ENCODE measurements at places on chromosomes 3 and 15. TPM values are rescaled to one million over a fixed set of nuclear protein-coding genes. Genes with fewer than 3 reads are reported as not detected.

DNA sequence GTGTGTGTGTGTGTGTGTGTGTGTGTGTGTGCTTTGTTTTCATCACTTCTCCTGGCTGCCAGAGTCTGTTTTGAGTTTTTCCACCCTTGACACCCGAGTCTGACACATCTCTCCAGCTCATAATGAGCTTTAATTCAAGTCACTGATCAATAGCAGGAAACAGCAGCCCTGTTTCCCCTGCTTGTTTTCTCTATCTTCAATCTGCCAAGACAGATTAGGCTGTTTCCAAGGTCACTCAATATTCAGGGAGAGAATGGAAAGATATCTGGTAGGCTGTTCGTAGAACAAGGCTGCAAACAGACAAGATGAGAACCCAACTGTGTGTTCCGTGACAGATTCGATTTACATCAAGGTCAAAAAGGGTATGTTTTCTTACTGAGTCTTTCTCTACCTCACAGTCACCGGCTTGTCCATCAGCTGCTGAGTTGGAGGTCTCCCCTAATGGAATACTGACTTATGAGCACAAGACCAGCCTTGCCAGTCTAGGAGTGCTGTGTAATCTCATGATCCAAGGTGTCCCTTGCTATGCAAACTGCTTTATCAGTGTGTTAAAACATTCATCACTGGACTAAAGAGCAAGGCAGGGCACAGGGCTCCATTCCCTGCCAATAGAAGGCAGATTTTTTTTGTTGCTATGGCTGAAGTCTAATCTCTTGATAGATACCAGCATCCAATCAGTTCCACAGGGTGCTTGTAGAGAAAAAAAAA is 187.9 kb upstream of the LMCD1 start:
- H3K4me3 ChIP-seq: no peak overlapping the region
- no peak for DNase-seq
- H3K4me1 ChIP-seq: no peaks in the 10 kb centered on the region
- H3K27ac ChIP-seq: no peak overlapping the region

FOXB1 gene
- not detected for total RNA-seq

DNAJA4 gene
- total RNA-seq: 25.6 TPM

CCR8 gene
- not detected for total RNA-seq
